ENCODE measurements at places on chromosomes 4 and X. TPM values are rescaled to one million over a fixed set of nuclear protein-coding genes. Genes with fewer than 3 reads are reported as not detected.

DNA sequence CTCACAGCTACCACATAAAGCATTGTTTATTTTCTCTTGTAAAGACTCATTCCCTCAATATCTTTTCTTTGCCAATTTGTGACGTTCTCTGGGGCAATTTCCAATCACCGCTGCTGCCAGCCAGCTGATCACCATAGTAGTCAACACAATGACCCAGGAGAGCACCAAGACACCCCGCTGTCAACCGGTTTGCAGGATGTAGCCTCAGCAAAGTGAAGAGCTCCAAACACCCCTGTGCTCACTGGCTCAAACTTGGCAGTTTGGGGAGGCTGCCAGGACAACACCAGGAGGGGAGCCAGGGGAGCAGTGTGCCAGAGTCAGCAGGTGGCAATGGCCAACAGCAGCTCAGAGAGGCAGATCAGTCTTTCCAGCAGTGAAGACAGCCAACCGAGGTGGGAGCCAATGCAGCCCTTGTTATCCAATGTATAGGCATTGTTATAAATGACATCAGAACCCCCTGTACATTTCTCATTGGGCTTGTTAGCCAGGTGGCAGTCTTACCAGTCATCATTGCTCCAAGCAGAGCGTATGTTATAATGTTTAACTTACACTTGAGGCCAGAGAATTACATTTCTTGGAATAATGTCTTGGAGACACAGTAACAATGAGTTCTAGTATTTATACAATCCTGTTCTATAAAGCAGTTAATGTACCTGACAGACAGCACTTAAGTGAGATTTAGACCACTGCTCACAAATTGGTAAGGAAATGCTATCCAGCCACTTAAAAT lies 274.9 kb upstream of the GK2 start:
- H3K36me3 ChIP-seq: no peaks in the 10 kb centered on the region
- no peaks in the 10 kb centered on the region for H3K4me1 ChIP-seq
- no peaks in the 10 kb centered on the region for H3K27me3 ChIP-seq

DNA sequence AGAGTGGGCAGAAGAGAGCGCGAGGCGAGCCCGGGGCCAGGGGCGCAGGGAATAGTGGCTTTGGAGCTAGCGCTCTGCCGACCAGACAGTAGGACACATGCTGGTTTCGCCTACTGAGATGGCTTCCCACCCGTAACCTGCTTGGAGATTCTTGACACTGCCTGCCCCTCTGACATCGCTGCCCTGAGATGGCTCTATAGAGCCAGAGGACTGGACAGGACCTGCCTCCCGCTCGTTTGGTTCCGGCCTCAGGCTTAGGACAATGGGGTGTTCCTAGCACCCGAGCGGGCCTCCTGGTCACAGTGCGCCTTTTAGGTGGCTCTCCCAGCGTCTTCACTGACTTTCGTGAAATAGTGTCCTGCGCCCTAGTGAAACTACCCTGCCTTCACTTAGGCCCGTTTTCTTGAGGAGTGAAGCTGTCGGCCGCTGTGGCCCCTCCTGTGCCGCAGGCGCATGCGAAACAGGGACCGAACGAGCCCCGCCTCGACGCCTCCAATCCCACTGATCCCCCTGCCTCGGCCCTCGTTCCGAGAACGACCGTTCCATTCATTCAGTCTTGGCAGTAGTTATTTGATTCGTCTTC lies 608 bp downstream of the TAF1 start:
- no peaks in the 10 kb centered on the region for H3K36me3 ChIP-seq
- peak overlapping the region; percentile 54 for H3K4me3 ChIP-seq
- peaks cover 47% of the 10 kb centered on the region for H3K4me1 ChIP-seq
- no peaks in the 10 kb centered on the region for H3K27me3 ChIP-seq

DNA sequence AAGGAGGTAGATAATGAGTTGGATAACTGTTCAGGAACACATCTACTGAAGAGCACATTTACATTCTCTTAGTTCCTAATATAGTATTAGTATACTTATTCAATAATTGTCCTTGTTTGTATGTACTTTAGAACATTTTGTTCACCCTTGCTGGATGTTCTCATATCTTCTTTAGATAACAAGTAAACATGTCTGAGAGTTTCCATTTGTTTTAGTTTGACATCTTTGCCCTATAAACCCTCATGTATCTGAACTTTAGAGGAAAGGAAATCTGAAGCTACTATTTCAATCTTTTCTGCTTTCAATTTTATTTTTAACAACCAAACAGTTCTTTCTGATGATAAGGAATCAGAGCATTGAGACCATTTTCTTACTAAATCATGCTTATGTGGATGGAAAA lies 518.6 kb downstream of the RPA4 start:
- no peak for DNase-seq
- no peak overlapping the region for H3K4me3 ChIP-seq
- H3K36me3 ChIP-seq: no peaks in the 10 kb centered on the region
- H3K27me3 ChIP-seq: no peaks in the 10 kb centered on the region
- no peaks in the 10 kb centered on the region for H3K4me1 ChIP-seq

GRCh38 chr4:131258361-131258760 lies 1890.7 kb upstream of the PCDH10 start:
- no peaks in the 10 kb centered on the region for H3K4me1 ChIP-seq
- H3K27me3 ChIP-seq: no peaks in the 10 kb centered on the region
- H3K36me3 ChIP-seq: no peaks in the 10 kb centered on the region
- H3K4me3 ChIP-seq: no peak overlapping the region

DNA sequence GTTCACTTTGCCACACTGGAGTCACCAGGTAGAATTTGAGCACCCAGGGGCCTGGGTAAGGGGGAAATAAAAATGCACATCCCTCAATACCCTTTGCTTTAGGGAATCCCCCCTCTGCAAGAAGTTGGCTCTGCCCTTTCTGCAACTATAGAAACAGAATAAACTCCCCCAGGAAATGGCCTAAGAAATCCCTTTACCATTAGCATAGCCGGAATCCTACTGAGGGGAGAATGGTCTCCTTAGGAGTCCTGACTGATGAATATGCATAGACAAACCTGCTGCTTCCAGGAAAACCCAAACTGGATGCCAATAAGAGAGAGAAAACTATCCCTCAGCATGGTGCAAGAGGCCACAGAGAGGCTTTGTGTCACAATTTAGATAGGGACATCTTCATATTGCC lies 11.0 kb downstream of the EFHC2 start:
- H3K27me3 ChIP-seq: no peaks in the 10 kb centered on the region
- H3K27ac ChIP-seq: no peak overlapping the region
- H3K4me1 ChIP-seq: no peaks in the 10 kb centered on the region
- DNase-seq: no peak

DNA sequence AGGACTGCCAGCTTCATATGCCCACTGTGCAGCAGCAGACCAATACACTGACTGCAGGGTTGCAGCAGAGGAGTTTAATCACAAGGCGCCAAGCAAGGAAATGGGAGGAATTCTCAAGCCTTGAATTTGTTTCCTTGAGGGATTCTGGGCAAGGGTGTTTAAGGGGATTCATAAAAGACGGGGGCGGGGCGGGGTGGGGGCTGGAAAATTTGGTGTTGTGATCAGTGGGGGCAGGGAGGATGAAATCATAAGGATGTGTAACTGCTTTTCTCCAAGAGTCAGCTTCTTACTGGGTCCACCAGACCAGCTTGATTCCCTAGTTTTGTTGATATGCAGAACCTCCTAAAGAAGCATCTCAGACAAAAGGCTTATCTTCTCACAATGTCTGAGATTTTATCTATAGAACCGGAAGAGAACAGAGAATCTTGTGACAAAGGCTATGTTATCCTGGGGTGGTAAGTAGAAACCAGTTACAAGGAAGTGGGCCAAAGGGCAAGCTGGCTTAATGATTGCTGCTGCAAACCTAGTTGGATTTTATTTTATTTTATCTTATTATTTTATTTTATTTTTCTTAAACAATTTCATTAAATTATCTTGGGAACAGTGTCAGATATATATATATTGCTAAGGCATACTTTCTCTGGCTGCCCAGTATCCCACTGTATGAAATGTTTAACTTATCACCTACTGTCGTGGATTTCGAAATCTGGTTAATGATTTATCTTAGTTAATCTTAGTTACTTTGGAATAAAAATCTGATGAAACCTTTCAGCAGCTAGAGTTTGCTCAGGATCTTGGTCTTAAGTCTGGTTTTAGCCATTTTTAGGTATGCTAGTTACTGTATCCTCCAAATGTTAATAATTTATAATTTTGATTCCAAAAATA lies 276.4 kb downstream of the RPA4 start:
- H3K36me3 ChIP-seq: no peaks in the 10 kb centered on the region
- no peak overlapping the region for H3K27ac ChIP-seq
- H3K27me3 ChIP-seq: no peaks in the 10 kb centered on the region
- no peaks in the 10 kb centered on the region for H3K4me1 ChIP-seq

GRCh38 chr4:170305627-170306026 lies 215.9 kb upstream of the AADAT start:
- no peak for DNase-seq
- no peak overlapping the region for H3K27ac ChIP-seq
- H3K27me3 ChIP-seq: no peaks in the 10 kb centered on the region
- no peaks in the 10 kb centered on the region for H3K36me3 ChIP-seq

- no peak overlapping the region for H3K4me3 ChIP-seq
- no peaks in the 10 kb centered on the region for H3K4me1 ChIP-seq
- H3K27ac ChIP-seq: no peak overlapping the region
These were observed 191.6 kb upstream of the ANKRD50 start for GRCh38 chr4:124903995-124904722.

GRCh38 chr4:137347371-137347770 lies 184.9 kb downstream of the PCDH18 start:
- H3K27ac ChIP-seq: no peak overlapping the region
- H3K4me1 ChIP-seq: no peaks in the 10 kb centered on the region
- no peak overlapping the region for H3K4me3 ChIP-seq

DNA sequence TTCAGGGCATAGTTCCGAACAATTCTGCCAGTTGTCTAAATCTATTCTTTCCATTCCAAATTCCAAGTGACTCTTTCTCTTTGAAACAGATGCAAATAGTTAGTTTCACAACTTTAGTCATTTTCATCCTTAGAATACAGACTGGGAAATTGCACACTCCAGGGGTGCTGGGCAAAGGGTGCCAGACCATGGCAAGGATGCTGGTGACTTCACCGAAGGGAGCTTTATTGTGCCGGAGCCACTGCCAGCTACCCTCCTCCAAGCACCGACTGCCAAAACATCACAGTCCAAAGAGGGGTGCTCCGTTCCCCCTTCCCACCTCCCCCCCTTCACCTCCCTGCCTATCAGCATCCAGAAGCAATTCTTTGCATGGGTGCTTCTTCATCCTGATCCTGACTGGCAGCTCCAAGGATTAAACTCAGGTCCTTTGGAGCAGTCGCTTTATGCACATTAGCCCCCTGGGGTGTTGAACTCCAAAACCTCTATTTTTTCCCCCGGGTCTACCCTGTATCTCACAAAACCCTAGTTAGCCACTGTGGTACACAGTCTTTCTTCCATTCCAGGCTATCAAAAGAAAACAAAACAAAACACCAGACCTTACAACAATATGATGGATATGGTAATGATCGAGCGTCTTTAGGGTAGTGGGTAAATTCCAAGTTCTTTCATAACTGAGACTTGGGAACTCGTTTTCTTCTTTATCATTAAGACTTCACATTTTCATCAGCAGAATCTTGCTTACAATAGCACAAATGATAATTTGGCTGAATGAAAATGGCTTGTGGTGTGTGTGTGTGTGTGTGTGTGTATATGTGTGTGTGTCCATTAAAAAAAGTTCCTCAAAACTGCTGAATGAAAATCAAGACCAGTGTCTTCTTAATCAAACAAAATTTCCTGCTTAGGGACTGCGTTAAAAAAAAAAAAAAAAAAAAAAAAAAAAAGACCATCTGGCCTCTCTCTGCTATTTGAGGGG lies 28.7 kb downstream of the MID1 start:
- H3K4me1 ChIP-seq: no peaks in the 10 kb centered on the region
- H3K27me3 ChIP-seq: no peaks in the 10 kb centered on the region
- no peaks in the 10 kb centered on the region for H3K36me3 ChIP-seq
- H3K27ac ChIP-seq: no peak overlapping the region
- no peak for DNase-seq

KLF3 gene
- total RNA-seq: 84.7 TPM

BEX4 gene
- 58.6 TPM for total RNA-seq

EREG gene
- 5.2 TPM for total RNA-seq

Data from spleen (tissue), 13 donors.